ENCODE measurements at places on chromosomes 11 and 22. TPM values are rescaled to one million over a fixed set of nuclear protein-coding genes. Genes with fewer than 3 reads are reported as not detected.

DNA sequence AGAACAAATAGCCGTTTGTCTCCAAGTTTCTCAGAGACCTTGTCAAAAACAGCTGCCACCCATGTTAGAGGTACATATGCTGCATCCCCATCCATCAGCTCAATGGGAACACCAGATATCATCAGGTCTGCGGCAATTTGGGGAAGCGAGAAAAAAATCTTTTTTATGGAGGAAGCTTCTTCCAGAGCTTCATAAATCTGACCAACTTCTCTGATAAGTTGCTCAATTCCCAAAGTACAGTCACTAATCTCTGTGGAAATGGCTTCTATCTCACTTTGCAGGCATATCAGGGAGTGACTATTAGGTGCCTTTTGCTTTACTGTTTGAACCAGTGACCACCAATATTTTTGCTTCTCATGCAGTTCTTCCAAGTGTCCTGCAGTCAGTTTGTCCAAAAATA lies 34.3 kb upstream of the MRPL17 start:
- DNase-seq = no peak

- peak; percentile 52 for DNase-seq
Measured at GRCh38 chr11:72525466-72525865, 91.1 kb upstream of the CLPB start.

DNA sequence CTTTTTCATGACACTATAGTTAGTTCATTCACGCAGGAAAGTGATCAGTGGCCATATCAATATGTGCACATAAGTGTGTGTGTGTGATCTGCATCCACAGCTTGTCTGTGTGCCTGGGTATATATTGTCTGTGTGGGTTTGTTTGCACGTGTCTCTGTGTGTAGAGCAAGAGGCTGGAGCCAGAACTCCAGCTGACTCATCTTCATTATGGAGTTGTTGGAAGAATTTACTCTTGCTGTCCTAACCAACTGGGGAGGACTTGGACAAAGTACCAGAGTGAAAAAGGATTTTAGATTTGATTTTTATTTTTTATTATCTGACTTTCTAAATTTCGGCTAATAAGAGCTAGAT lies 63.9 kb downstream of the TP53I11 start:
- no peak for DNase-seq

DNA sequence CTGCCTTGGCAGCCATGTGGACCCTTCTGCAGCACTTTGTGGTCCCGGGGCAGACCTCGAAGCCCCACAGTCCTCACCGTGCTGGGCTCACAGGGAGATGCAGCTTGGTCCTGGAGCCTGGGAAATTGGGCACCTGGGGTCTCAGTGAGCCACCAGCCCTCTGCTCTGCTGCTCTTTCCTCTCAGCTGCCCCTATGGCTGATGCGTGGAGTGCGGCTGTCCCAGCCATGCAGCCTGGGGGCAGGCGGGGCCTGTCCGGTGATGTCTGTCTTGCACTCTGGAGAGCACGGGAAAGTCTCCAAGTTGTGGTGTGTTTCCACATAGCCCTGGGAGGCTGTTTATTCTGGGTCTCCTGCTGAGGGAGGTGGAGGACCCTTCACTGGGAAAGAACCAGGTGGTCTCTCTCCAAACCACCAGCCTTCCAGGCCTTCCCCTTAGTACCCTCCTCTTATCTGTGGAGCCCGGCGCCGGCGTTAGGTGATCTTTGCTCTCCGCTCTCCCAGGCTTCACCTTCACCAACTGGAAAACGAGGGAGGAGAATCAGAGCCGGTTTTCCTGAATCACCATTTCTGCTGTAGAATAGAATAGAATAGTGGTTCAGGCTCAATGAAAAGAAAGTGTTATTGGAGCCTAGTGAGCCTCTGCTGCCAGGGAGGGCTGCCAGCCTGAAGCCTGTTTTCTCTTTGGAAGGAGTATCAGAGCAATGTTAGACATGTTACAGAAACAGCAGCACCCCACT lies 41.2 kb upstream of the GRAMD4 start:
- DNase-seq = peak; percentile 80

GRCh38 chr11:115806056-115806455 lies 301.8 kb upstream of the CADM1 start:
- no peak for DNase-seq

SCARF2 gene
- 1.3 TPM for total RNA-seq

TRMT112 gene
- 86.4 TPM for total RNA-seq

GRM5 gene
- not detected for total RNA-seq

CCDC34 gene
- total RNA-seq = 2.1 TPM
